ENCODE measurements at places on chromosomes 11 and 22.

GRCh38 chr22:29914991-29915533 is 32.1 kb downstream of the MTMR3 start:
- no peak for DNase-seq

DNA sequence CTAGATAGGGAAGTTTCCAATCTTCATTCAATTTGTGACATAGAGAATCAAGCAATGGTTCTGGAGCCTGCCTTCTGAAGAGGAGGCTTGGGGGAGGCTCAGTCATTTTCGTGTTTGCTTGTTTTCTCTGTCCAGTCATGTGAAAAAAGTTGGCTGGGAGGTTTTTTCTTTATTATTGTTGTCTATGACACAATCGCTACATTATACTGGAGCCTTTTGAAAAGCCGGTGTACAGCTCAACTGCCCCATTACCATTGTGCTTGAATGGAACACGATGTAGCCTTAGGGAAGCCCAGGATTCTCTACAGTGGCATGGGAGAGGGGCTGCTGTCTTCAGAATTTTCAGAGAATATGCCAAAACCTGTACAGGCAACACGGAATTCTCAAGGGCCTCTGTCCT is 57.9 kb upstream of the NCAM1 start:
- no peak for DNase-seq

DNA sequence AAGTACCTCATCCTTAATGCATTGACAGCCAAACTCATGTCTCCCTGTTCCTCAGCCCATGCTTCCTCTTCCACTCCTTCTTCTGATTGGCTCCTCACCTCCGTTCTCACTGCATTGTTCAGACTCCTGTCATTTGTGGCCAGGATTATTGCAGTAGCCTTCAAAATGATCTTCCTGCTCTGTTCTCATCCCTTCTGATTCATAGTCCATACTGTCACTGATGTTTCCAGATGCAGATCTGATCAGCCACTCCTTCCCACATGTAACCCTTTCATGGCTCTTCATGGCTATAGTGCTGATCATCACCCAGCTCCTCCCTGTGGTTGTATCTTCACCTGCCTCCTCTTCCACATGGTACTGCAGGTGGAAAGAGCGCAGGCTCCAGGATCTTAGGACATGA is 71.7 kb downstream of the DEPDC5 start:
- no peak for DNase-seq

- peak; percentile 65 for DNase-seq
Measured at GRCh38 chr11:30346068-30346688, 23.3 kb downstream of the ARL14EP start.

- peak; percentile 90 for DNase-seq
Measured at GRCh38 chr11:65329944-65330403, 3.7 kb upstream of the DPF2 start.

DNA sequence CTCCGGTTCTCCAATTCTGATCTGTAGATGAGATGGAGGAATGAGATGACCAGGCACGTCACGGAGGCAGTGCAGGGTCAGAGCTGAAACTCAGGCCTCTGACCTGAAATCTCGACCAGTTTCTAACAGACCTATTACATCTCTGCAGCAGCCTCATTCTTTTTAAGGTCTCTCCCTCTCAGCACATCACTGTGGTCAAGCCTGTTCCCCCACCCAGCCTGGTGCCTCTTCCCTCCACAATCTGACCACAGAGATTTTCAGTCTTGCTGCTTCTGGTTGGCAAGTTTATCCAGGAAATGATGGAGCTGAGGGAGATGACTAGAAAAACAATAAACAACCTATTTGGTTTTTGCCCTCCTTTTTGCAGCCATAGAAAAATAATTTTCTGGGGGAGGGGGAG is 9.5 kb downstream of the GRAMD1B start:
- no peak for DNase-seq

DNA sequence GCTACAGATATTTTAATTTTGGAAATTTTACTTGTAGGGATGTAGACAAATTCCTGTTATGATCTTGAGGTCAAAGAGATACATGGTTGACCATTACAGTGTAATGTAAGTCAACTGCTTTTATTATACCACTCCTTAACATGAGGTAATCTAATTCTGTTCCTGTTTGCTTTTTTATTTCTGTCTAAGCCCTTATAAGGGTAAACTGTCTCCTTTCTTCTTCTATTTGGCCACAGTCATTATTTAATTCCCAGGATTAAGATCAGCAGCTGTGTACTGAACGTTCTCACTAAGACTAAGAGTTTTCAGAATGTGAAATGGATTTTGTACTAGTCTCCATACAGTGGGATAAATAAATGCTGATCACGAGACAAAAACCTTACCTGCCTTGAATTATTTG is 32.8 kb downstream of the C2CD3 start:
- no peak for DNase-seq

- no peak for DNase-seq
Measured at GRCh38 chr11:10022764-10023163, 271.3 kb downstream of the SBF2 start.

DNA sequence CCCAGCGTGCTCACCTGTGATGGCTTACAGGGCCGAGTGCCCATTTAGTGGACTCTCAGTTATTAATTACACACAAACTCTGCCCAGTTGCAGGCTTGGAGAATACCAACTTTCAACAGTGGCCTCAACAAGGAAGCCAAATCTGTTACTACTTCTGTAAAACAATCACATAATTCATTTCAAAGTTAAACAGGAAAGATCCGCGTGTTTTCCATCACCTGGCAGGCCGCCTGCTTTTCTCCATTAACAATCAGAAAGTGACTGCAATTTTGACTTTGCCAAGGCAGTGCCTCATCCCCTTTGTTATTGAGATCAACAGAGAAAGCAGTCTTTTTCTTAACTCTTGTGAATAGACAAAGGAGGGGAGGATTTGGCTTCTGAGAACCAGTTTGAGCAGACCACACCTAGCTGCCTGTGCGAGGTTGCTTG is 77.7 kb downstream of the BARX2 start:
- no peak for DNase-seq

DNA sequence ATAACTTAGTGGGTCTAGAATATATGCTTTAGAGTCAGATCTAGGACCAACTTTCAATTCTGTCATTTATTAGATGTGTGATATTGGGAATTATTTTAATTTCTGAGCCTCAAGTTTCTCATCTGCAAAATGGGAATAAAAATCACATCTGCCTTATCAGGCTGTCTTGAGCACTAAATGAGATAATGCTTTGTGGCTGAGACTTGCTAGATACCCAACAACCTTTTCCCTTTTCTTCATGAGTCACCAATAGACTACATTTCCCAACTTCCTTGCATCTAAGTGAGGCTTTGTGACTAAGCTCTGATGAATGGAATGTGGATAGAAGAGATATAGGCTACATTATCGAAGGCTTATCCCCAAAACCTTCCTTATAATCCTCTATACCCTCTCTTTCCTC is 220.7 kb upstream of the SESN3 start:
- DNase-seq = no peak

DNA sequence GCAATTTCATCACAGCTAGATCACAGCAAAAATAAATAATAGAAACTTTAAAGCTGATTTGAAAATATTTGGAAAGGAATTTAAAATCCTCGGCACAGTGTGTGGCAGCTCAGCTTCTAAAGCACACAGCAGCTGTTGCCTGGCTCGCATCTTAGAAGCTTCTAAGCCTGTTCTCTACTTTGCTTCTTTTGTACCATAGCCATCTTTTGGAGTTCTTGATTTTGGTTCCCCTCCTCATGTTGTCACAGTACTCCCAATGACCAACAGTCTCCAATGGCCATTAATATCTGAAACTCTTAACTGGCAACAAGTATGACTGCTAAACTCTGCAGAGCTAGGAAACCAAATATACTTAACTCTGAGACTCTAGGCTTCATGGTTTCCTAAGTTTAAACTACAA is 28.8 kb downstream of the CHKA start:
- DNase-seq = no peak

GRCh38 chr11:46611526-46612304 is 5.3 kb downstream of the HARBI1 start:
- no peak for DNase-seq

DNA sequence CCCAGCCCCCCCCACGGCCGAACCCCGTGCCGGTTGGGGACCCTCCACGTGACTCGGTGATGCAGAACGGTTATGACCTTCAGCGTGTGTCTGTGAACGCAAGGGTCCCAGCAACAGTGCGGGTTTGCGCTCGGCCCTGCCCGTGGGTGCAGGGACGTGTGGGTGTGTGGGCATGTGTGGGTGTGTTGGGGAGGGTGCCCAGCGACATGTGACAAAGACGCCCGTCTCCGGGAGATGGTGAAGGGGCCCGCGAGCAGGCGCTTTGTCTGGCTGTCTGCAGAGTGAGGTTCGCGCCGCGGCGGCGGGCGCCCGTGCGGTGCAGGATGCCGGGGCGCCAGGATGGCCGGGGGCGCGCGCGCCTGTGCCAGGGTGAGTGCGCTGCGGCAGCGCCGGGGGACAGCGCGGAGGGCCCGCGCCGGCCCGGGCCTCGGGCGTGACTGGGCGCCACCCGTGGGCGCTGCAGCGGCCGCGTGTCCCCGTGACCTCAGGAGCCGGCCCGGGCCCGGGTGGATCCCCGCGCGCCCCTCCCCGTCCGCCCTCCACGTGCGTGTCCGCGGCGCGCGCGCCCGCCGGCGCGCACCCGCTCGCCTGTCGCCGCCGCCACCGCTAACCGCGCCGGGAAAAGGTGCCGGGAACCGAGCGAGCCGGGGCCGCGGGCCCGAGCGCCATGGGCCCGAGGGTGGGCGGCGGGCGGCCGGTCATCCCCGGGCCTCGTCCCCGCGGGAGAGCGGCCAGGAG is at the start of gene LRFN4:
TSS of gene LRFN4 (plus strand) at position 569 of the 738 bp plus-strand sequence. CDS start 681 bp downstream, outside the sequence.
- peak; percentile 80 for DNase-seq

DNA sequence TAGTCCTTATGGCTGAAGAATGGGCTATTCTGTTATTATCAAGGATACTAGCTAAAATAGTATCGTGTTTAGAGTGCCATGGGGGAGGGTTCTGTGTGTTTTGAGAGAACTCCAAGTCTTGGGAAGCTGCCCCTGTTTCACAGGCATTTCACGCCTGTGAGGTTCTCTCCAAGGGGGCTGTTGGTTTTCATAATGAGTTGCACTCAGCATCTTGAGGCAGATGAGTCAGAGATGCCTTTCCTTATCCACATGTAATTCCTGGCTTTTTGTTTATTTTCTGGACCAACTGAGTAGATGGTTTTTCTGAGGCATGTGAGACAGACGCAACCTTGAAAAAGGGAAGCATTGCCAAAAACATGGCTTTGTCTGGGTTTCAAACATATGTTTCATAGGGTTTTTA is 203.7 kb downstream of the ARHGAP42 start:
- no peak for DNase-seq

DNA sequence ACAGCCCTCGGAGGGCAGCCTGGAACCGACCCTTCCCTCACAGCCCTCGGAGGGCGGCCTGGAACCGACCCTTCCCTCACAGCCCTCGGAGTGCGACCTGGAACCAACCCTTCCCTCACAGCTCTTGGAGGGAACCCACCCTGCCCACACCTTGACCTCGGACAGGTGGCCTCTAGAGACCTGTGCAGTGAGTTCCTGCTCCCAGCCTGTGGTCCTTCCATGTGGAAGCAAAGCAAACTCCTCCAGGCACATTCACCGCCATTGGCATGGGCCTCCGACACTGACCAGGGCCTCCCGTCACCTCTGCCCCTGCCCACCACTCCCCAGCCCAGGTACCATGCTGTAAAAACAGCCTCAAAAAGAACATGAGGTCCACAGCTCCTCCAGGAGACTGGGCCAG is 272.1 kb downstream of the BRD1 start:
- no peak for DNase-seq

DNA sequence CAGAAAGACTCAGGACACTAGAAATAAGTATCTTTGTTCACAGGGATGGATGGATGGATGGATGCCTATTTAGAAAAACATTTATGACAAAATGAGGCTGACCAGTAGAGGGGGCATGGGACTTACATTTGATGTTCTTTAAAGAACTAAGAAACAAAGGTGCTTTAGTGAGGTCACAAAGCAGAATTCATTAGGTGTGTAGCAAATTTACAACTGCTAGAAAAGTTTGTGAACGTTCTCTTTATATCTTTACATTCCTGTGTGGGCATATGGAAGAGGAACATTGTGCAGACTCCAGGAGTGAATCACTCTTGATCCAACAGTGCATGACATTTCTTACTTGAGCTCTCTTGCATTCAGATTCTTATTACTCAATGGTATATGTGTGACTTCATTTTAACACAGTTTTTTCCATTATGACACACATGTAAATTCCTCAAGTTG is 15.8 kb upstream of the SIK2 start:
- peak; percentile 55 for DNase-seq

- no peak for DNase-seq
Measured at GRCh38 chr11:119580081-119580480, 148.9 kb downstream of the NECTIN1 start.

GRCh38 chr22:37985751-37986281 is 1.5 kb upstream of the SOX10 start:
- no peak for DNase-seq

GRCh38 chr11:31237819-31238760 is 131.4 kb downstream of the DCDC1 start:
- DNase-seq = peak; percentile 55

DNA sequence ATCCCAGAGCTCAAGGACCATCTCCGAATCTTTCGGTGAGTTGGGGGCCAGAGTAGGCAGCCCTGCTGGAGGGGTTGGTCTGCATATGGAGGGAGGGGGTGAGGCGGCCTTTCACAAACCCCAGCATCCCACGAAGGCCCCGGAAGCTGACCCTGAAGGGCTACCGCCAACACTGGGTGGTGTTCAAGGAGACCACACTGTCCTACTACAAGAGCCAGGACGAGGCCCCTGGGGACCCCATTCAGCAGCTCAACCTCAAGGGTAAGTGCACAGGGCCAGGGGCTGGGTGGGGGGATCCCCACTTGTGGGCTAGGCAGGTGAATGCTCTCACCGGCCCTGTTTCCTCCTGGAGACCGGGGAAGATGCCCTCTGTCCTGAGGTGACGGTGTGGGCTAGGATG is 6.2 kb downstream of the TRPT1 start:
- no peak for DNase-seq

- DNase-seq = peak; percentile 47
Measured at GRCh38 chr11:128757235-128757711, 63.4 kb downstream of the FLI1 start.

DNA sequence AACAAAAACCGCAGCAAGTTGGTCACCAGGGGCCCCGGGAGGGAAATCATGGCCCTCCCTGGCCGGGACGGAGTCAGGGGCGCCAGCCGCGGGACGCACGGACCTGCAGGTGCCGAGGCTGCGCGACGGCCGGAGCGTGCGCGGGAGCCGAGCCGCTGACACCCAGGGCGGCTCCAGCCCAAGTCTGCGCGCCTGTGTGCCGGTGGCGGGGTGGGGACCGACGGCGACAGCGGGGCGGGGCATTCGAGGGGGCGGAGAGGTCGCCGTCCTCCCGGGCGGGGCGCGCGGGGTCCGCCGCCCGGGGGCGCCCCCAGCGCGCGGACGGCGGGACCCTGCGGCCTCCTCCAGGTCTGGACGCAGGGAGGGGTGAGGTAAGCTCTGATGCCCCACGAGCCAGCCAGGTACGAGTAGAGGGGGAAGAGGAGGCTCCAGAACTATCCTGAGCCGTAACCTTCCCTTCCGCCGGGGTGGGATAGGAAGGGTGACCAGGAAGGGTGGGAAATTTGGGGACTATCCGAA is at the start of gene ESAM:
TSS of gene ESAM (minus strand) at position 186 of the 519 bp plus-strand sequence. CDS start at position 50, 136 bp downstream.
- DNase-seq = peak; percentile 46

DNA sequence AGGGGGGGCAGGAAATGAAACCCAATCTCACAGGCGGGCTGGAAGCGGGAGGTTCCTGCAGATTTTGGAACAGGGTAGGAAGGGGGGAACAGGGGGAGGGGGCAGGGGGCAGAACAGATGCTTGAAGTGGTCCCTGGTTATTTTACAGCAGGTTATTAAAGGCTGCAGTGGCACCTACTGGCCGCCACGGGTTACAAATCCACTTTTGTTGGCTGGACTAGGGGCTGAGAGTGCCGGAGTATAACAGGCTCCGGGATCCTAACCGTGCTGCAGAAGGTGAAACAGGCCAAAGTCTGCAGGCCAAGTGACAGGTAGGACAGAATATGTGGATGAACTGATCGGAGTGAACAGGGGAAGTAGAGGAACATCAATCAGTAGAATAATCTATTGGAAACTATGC is 2.5 kb downstream of the ROBO3 start:
- DNase-seq = peak; percentile 54
